ENCODE measurements at places on chromosomes 1 and 21.

- DNase-seq: no peak
Observed at GRCh38 chr21:26961698-26962097, 5.2 kb downstream of the ADAMTS5 start.

GRCh38 chr1:52239708-52240001, 97.8 kb downstream of the ZFYVE9 start:
- DNase-seq: no peak

DNA sequence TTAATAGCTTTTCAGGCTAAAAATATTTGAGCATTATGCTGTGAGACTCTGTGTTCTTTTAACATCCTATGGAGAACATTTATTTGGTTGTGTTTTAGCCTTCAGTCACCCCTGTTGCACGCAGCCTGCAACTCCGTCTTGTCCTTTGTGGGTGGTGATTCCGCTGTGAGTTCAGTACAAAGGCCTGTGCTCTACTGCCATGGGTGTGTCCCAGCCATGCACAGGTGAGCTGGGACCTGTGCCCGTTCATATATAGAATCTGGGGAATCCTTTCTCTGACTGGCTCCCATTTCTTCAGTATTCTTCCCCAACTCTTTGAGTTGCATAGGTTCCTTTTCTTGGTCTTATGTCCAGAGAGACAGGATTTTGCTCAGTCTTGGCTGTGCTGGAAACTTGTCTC, 61.4 kb downstream of the ACTL8 start:
- no peak for DNase-seq

DNA sequence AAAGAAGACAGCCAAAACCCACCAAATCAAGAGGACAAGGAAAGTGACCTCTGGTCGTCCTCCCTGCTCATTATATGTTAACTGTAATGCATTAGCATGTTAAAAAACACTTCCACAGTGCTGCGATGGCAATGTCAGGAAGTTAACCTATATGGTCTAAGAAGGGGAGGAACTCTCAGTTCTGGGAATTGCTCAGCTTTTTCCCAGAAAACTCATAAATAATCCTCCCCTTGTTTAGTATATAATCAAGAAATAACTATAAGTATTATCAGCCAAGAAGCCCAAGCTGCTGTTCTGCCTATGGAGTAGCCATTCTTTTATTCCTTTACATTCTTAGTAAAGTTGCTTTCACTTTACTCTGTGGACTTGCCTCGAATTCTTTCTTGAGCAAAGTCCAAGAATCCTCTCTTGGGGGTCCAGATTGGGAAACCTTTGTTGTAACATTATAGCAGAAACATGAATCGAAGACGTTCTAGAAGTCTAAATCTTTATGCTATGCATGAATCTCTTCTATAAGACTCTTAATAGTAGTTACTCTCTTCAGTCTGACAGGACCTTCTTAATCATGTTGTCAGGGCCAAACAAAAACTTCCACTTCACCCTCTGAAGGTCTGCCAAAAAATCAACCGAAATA, 110.0 kb upstream of the VANGL1 start:
- DNase-seq: no peak

- DNase-seq: no peak
Observed at GRCh38 chr1:195686764-195687163, 921.5 kb downstream of the KCNT2 start.

DNA sequence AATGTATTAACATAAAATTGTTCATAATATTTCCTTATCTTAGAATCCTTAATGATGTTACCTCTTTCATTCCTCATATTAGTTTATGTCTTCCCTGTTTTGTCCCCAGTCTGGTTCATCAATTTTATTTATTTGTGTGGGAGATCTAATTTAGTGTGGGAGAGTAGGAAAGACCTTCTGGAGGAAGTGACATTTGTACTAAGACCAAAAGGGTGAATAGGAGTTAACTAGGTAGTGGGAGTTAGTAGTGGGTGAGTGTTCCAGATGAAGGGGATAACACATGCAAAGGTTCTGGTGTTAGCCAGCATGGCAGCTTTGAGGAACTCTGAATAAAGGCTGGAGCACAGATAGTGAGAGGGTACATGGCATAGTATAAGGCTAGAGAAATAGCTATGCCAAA, 21.4 kb downstream of the RASAL2 start:
- no peak for DNase-seq

DNA sequence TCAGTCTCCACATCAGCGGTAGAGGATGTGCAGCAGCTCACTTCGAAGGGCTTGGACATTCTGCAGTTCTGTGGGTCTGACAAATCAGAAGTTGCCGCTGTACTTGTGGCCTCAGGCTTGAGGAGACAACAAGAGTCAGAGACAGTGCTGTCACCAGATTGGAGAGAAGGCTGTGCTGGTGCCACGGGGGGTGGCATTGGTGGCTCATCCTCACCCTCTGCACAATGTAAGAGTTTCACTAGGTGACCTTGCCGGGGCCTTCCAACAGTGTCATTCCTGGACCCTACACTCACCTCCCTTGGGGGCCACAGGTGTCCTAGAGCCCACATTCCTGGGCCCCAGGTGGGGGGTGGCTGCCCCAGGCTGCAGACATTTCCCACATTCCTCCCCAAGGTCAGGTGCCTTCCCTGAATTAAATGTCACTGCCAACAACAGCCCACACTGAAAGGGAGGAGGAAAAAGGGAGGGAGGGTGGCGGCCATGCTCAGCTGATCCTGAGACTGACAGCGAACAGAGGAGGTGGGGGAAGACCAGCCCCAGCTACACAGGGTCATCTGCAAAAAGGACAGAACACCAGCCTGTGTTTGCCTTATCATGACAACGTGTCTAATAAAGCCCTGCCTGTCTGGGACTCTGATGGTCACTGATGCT, 46.4 kb downstream of the TMCC2 start:
- DNase-seq: no peak

Data from activated CD4-positive, alpha-beta T cell treated with anti-CD3 and anti-CD28 coated beads for 24 hours (primary cell).